ENCODE measurements at places on chromosomes 12 and 14.
A peak's percentile ranks its signal among the peaks of the same experiment; 100 is the strongest.

DNA sequence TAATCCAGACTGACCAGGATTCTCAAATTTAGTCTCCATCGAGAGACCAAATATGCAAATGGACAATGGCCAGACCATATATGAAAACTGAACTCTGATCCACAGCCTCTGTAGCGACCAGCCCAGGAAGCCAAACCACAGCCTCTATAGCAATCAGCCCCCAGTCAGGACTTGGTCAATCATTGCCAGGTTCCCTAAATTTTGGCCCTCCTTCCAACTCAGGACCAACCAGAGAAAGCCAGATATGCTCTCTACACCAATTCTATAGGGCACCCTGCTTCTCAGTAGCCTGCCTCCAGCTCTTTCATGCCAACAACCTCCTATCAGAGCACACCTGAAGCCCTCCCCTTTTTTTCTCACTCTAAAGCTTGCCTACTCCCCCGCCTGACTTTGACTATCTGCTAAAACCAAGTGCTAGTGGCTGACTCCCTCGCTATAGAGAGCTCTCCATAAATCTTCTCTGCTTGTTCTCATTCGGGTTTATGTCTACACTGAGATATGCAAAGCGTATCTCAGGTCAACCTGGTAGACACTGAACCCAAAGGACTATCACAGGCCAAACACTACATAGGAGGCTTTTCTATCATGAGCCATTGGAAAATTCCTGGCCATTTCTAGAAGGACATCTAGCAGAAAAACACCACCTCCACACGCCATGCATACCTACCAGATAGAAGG is 110.5 kb upstream of the FUT8 start:
- no peak for DNase-seq

DNA sequence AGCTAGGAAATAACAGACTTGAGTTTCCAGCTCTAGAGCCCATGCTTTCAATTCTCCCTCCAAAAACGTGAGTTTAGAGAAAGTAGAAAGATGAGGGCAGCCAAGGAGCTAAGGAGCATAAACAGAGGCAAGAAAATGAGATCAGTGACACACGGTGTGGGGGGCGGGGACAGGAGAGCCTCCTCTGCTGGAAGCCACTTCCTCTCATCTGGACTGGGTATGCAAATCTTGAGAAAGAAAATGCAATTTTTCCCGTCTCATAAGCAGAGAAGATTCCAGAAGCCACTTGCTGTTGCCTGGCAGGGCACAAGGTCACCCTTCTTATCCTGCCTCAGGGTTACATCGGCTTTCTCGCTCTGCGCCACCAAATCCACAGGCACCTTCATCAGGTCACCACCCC is 6.0 kb downstream of the OR10P1 start:
- DNase-seq, result no peak

GRCh38 chr14:87055007-87055406 is 938.0 kb downstream of the GALC start:
- no peak for DNase-seq

GRCh38 chr12:64160021-64160710 is 61.9 kb downstream of the KICS2 start:
- no peak for DNase-seq

- DNase-seq, result no peak
Observed at GRCh38 chr12:6062395-6062756, 62.1 kb downstream of the VWF start.

DNA sequence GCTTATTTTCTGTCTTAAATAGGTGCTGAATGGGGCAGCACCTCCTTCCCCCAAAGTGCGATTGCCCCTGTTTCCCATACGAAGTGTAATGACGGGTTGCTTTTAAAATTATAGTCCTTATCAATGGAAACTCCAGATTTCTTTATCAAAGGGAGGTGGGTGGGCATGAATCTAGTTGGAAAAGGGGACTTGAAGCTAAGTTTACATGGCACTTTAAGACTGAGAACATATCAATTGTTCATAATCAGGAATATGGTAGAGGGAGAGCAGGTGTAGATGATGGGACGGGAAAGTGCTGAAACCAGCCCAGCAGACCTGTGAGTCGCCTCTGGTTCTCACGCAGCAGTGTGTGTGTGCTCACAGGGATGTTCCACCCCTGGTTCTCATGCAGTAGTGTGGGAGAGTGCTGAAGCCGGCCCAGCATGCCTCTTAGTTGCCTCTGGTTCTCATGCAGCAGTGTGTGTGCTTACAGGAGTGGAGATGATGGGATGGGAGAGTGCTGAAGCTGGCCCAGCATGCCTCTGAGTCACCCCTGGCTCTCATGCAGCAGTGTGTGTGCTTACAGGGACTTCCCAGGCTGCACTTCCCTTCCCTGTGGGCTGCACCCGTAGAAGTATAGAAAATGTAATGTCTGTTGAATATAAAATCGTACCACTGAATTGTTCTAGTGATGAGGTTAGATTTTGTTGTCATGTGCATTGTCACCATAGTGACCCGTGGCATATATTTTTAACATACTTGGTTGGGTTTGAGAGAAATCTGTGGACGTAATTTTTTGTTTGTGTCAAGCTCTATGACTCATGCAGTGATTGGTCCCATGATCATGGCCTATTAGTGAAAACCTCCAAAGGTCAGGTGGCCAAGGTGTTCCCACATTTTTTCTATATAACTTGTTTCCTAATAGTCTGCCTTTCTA is 51.6 kb downstream of the GPATCH2L start:
- DNase-seq, result no peak

DNA sequence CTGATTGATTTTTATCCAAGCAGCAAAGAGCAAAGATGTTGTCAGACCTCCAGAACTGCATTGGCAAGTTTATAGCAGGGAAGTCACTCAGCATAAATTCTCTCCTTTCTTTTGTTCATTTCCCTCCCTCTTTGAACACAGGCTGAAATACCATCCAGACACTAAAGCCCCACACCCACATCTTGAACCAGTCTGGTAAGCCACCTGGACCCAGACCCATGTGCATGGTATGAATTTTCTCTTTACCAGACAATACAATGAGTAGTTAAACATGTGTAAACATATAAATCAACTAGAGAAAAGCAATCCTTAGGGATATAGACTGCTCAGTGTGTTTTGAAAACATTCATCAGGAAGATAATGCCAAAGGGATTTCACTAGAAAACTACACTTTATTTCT is 488.3 kb upstream of the FLRT2 start:
- DNase-seq, result no peak

GRCh38 chr12:16612647-16613046 is 6.7 kb upstream of the LMO3 start:
- DNase-seq, result no peak

GRCh38 chr14:60723116-60723906 is 840 bp downstream of the SIX4 start:
- peak; percentile 23 for DNase-seq

GRCh38 chr12:50041962-50042361 is 15.4 kb upstream of the ASIC1 start:
- DNase-seq, result no peak

DNA sequence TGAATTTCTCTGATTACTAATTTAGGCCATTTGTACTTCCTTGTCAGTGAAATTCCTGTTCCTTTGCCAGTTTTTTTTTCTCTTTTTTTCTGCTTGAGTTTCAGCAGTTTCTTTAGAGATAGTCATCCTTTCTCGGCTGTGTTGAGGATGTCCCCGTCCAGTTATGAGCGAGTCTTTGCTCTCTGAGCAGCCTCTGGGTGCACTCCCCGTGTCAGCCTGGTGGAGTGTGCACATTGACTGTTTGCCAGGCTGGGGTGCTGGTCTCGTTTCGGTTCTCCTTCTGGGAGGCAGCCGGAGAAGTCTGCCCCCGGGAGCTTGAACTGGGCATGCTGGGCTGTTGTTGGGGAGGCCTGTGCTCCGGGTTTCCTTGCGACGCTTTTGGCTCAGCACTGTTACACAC is 3.0 kb downstream of the PACS2 start:
- no peak for DNase-seq

- no peak for DNase-seq
Observed at GRCh38 chr12:124686370-124687173, 119.2 kb upstream of the NCOR2 start.

DNA sequence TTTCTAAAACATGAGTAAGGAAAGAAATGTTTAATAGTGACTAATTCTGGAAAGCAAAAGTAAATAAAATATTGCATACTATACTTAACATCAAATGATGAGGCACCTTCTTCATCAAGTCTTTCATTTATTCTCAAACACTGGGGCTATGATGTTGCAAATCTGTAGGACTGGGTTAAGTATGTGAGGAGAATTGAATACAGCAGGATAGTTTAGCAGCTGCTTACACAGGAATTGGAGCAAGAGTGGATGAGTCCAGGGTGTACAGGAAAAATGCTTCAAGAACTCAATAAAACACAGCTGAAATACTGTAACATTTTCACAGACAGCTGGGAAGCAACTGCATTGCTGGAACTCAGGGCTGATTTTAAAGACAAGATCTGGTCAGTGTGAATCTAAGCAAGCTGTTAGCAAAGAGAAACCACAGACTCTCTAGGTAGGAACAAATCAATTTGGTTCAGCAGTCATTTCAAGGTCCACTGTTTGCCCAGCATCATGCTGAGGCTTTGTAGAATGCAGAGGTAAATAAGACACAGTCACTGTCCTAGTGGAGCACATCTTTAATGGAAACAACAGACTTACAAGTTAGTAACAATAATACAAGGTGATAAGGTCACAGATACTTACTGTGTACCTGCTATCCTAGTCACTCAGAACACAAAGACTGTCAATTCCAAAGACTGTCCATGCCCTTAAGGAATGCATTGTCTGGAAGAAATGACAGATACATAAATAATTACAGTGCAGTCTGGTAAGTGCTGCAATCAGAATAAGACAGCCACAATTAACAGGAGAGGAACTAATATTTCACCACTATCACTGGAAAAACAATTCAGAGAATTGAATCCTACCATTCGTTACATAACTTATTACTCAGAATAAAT is 96.8 kb upstream of the DACT1 start:
- DNase-seq, result no peak

GRCh38 chr12:30796313-30796780 is 41.6 kb upstream of the CAPRIN2 start:
- DNase-seq, result no peak

DNA sequence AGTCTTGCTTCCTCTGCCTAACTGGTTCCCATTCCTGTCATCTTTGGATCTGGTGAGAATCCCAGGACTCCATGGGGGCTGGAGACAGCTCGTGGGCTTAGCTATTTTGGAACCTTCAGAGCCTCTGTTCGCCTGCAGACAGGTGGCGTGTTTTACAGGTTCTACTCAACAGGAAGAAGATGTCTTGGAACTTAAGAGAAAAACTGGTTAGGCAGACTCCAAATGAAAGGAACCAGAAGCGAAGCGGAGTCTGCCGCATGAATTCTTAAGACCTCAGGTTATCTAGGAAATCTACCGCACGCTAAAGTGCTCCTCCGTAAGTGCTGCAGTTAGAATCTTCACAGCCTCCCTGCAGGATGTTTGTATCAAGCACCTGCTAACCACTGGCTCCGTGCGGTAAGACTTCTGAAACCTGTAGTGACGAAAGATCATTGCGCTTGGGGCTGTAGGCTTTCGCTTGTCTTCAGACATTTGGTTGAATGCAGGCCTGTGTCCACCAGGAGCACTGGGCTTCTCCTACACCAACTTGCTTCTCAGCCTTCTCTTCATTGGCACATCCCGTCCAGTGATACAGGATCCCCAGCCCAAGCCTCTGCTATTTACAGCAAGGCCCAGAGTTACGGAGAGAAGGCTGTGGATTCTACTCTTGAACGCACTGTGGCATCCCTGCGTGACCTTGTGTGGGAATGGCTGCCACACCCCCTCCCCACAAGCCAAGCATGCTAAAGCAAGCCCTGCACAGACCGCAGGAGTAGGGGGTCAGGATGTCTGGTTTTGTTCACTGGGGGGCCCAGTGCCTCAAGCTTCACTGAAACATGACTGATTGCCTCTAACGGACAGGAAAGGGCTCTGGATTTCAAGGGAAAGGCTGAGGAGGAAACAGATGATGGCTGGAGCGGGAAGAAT is 35.0 kb downstream of the ACADS start:
- no peak for DNase-seq

DNA sequence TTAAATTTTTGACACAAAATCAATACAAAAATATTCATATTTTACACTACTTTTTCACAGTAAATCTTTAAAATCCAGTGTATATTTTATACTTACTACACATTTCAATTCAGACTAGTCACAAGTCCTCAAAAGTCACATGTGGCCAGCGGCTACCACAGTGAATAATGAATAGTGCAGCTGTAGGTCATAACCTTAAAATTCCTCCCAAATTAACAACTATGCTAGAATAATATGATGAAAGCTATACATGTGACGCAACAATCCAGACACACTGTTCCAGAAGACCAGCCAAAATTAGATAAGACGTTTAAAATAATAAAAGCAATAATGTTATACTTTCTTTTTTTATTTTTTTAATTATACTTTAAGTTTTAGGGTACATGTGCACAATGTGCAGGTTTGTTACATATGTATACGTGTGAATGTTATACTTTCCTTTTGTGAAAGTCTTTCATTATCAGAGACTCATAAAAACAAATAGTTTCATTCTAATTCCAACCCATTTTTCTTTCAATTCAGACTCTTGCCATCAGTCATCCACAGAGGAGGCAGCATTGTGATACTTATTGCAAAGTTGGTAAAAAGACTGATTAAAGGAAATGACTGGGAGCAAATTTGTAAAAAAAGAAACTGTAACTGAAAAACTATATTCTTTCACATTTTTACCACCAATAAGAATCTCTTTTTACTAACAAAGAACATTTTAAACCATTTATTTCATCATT is 67.0 kb downstream of the C2CD5 start:
- DNase-seq, result no peak

DNA sequence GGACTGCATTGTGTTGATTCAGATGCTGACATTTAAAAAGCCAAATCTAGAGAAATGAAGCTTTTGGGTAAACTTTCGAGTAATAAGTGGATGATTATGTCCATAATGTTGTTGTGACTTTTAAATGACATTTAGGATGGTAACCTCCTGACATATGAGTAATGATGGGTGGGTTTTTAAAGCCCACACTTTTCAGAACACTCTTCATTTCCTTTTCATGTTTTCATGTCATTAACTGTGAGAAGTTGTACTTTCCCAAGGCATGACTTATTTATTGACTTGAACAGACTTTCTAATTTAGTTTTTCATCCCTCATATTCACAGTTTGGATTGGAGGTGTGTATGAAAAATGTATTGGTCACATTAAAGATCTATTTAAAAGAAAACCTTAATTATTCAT is 35.5 kb downstream of the RGS6 start:
- no peak for DNase-seq

DNA sequence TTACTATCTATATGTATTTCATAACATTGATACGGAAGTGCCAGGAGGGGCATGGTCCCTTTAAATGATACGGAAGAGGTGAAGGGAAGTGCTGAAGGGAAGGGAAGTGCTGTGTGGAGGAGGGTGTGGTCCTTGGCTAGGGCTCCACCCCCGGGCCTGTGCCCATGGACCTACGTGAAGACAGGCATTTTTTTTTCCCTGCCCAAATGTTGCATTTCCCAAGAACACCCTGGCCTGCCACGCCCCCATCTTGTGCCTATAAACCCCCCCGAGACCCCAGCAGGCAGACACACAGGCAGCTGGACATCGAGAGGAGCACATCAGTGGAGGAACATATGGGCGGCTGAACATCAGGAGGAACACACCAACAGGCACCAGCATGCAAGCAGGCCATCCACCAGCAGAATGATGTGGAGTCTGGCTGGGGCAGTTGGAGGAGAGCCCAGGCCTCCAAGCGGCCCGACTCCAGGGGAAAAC is 134.1 kb downstream of the SLC41A2 start:
- DNase-seq, result no peak

Data from naive B cell (primary cell).